ENCODE measurements at places on chromosomes 3 and 15.

GRCh38 chr3:43370293-43370980, 84.1 kb downstream of the SNRK start:
- no peak for DNase-seq

- no peak for DNase-seq
Measured at GRCh38 chr3:71511037-71511436, 72.5 kb downstream of the FOXP1 start.

- no peak for DNase-seq
Measured at GRCh38 chr3:14483286-14483685, 56.9 kb downstream of the GRIP2 start.

DNA sequence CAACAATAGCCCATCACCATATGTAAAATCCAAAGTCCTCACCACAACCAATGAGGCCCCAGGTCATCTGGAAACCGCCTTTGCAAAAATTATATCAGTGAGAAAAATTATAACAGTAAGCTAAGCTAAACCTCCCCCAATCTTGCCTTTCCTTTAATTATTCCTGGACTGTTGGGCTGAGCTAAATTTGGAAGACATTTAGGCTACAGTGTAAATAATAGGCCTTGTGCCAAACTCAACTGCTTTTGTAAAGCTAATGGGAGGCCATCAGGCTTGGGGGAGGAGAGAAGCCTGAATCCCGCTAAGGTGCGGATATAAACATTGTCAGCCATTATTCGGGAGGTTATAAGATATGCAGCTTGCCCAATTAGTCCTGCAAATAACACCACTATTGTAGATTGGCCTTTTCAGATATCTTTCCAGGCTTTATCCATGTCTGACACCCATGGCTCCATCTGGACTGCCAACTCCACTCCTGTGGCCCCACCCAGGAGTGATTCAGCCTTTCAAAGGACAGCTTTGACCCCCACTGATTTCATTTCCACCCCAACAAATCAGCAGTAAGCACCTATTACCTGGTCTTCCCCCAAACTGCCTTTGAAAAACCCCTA, 53.0 kb upstream of the CA12 start:
- no peak for DNase-seq

DNA sequence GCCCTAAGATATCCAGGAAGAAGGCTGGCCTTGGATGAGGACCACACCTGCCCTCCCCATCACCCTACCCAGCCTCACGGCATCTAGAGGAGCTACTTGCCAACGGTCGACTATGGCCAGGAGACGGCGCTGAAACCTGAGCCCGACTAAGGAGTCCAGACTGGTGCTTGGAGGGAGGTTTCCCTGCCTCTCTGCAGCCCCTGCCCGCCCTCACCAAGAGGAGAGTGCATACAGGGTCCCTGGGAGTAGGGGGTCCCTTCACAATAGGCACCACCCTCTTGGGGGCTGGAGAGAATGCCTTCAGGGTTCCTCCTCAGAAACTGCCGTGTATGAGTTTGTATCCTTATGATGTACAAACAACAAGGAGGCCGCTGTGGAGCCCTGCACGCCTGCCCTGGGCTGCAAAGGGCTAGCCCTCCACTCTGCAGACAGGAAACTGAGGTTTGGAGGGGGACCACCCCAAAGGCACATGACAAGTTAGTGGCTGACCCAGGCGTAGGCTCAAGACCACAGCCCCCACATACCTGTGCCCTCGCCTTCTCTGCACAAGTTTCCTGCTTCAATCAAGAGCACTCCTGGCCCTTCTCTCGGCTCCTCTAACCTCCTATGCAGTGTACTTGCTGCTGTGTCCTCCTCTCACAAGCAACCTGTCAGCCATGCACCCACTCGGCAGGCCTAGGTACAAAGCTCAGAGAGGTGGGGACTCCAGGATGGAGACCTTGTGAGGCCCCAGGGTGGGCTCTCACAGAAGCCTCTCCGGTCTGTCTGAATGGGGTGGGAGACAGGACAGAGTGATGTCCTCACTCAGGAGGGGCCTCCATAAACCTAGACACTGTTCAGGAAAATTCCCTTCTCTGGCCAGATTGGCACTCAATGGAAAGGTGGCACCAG, 7.4 kb downstream of the KLF15 start:
- DNase-seq = no peak

DNA sequence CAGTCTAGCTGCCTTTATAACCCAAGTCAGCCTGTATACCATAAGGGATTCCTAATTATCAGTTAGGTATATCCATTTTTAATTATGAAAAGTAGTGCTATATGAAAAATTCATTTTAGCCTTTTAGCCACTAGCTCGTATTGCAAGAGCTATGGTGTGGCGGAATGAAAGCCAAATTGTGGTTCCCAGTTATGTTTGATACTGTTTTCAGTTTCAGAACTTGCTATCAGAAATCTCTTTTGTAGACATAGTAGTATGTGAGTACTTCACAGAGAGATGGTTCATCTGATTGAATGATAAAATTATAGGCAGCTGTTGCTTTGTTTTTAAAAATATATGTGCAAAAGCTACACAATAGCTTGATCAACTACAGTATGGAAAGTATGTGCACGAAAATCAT, 134.6 kb downstream of the SLC25A26 start:
- no peak for DNase-seq

GRCh38 chr3:29214009-29214658, 66.7 kb upstream of the RBMS3 start:
- no peak for DNase-seq

DNA sequence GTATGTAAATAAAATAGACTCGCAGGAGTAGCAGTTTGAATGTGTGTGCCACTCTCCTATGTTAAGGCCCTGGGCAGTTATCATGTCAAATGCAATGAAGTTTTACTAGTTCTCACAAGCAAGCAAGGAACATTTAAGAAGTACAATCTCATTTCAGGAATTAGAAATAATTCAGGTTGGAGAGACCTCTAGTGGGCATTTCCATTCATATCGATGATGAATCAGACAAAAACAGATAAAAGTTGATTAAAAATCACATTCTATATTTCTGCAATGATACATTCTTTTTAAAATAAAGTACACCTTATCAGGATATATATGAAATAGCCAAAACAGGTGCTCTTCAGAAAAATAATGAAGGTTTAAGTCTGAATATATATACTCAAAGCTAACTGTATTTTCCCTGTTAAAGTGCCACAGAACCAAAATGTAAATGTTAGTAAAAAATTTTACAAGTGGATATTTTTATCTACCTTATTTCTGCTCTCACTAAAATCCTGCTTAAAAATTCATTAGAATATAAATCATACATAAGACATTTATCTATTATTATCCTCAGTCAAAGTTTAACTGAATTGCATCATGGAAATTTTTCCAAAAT, 492.4 kb upstream of the FRG2C start:
- DNase-seq = no peak

- no peak for DNase-seq
Measured at GRCh38 chr3:38327335-38328009, 19.1 kb upstream of the XYLB start.

DNA sequence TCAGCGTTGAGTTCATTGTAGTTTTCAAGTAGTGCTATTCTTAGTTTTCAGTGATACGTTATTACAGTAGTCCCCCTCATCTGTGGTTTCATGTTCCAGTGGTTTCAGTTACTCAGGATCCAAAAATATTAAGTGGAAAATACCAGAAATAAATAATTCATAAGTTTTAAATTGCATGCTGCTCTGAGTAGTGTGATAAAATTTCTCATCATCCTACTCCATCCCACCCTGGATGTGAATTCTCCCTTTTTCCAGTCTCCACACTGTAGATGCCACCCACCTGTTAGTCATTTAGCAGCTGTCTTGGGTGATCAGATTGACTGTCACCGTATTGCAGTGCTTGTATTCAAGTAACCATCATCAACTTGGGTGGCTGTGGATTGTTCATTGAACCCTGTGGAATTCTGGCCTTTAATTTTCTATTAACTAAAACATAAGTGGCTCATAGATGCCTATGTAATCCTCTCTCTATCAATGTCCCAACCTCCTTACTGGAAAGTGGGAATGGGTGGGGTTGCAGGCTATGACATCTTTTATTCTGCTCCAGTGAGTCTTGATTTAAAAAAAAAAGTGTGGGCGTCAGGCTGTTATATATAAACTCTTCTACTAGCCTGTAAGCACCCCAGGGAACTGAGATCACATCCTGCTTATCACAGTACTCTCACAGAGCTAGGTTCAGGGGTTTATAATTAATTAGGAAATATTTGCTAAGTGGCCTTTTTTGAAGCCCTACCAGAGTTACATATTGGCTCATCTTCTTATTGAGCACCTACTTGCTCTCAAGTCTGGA, 97.5 kb downstream of the CFAP20DC start:
- peak; percentile 2 for DNase-seq

GRCh38 chr3:105767776-105768175, 101.0 kb downstream of the CBLB start:
- DNase-seq = no peak

GRCh38 chr15:68488290-68488689, 56.3 kb upstream of the ITGA11 start:
- no peak for DNase-seq

- DNase-seq = no peak
Measured at GRCh38 chr15:38690719-38691332, 126.2 kb upstream of the RASGRP1 start.

- DNase-seq = no peak
Measured at GRCh38 chr3:14329116-14329830, 73.1 kb upstream of the SLC6A6 start.

DNA sequence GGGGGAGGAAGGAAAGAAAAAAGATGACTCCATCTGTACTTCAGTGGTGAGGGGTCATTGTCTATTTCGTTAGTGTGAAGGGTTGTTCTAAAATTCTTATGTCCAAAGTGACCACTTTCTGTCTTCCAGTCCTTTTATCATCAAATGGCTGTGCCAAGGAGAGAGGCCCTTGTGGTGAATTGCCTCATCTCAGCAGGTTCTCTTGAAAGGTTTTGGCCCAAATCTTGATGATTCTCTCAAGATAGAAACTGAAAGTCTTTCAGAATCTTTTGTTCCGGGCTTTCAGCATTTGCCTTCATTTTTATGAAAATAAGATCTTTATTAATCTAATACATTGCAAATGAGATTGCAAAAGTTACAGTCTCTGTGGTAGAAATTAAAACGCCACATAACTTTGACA, 575.8 kb downstream of the RSL24D1 start:
- DNase-seq = no peak

- DNase-seq = no peak
Measured at GRCh38 chr3:124363476-124363875, 366.8 kb upstream of the UMPS start.

GRCh38 chr15:45919806-45920205, 285.0 kb downstream of the SQOR start:
- DNase-seq = no peak

- DNase-seq = no peak
Measured at GRCh38 chr15:69974321-69974720, 123.4 kb downstream of the TLE3 start.

- no peak for DNase-seq
Measured at GRCh38 chr15:98731712-98732450, 83.5 kb downstream of the IGF1R start.

DNA sequence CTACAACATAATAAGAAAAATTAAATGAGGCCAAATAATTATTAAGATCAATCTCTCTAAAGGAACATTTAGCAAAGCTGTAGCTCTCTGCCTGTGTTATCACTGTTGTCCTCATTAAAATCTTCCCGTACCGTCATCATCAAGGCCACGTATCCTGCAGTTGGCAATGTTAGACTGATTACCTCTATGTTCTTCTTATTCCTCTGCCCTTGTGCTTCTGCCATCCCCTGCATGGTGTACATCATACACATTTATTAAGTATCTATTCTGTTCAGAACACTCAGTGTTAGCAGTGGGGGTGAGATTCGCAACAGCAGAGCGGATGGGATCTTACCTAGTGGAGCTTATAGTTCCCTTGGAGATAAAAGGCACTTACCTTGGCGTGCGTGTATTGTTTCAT, 12.8 kb downstream of the TPRG1 start:
- no peak for DNase-seq

GRCh38 chr15:39331584-39331983, 249.3 kb upstream of the THBS1 start:
- no peak for DNase-seq

GRCh38 chr3:150433347-150433746, 25.2 kb downstream of the TSC22D2 start:
- DNase-seq = no peak

DNA sequence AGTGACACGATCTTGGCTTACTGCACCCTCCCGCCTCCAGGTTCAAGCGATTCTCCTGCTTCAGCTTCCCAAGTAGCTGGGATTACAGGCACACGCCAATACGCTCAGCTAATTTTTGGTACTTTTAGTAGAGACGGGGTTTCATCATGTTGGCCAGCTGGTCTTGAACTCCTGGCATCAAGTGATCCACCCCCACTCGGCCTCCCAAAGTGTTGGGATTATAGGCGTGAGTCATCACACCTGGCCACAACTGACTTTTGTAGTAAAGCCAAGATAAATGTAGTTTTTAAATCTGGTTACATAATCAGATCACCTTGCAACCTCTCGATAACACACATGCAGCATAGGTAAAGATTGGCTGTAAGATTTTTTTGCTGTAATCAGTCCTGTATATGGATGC, 657.5 kb upstream of the DPPA4 start:
- no peak for DNase-seq

GRCh38 chr3:165895919-165896318, 58.7 kb upstream of the BCHE start:
- DNase-seq = no peak

DNA sequence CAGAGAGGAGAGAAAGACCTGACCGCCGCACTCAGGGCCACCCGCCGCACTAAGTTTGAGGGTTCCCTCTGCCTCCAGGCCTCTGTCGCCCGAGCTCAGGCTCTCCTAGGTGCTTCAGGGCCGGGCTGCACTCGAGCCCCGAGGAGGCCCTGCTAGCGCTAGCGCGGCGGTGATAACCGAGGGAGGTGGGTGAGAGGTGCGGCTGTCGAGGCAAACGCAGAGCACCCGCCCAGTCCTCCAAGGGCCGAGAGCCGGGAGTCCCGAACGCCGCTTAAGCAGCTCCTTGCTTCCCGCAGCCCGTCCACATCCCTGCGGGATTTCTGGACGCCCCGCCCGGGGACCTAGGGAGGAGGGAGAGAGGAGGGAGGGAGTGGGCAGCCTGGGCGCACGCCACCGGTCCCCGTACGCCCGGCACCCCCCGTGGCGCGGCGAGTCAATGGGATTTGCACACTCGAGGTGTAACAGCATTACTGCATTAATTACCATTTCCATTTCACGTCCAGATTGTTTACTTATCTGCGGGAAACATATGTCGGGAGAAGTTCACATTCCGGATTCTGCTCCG, 6.8 kb downstream of the SOX14 start:
- DNase-seq = no peak

DNA sequence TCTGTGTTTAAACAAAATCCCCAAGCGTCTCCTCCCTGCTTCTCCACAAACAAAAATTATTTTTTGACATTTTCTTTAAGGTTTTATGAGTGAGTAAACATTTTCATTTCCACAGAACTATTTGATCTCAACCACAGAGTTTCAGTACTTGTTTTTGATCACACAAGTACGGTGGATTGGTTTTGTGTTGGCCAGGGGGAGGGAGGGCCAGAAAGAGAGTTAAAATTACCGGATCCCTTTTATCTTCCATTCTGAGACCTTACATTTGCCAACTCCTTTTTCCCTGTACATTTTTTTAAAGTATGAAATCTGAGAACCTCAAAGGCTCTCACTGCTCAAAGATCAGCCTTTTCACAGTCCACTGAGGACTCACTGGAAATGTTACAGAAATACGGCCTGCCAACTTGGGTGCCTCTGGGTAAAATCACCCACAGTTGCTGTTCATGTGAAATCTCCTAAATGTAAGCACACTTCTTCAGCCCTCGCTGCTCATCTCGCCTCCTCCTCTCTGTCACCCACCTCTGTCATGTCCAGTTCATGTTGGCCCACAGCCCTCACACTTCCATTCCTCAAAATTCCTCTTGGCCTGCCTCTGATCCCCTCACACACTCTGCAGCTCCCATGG, 1.7 kb downstream of the HOMER2 start:
- DNase-seq = peak; percentile 26

- DNase-seq = no peak
Measured at GRCh38 chr3:159667261-159667660, 321.4 kb upstream of the IL12A start.
